CD4-positive, alpha-beta T cell treated with Interleukin-10 for 1 hour (primary cell): ENCODE measurements at places on chromosomes 1 and 21.

GRCh38 chr1:3465935-3466321, 11.5 kb downstream of the ARHGEF16 start:
- DNase-seq, result no peak

- DNase-seq, result no peak
These were observed at the start of gene LBR for GRCh38 chr1:225427235-225428067. Gene LBR, minus strand, starts transcription at chr1:225428038. Its CDS starts 3,963 bp downstream, at chr1:225424075.

- no peak for DNase-seq
These were observed 90.7 kb upstream of the DPT start for GRCh38 chr1:168819668-168820067.

DNA sequence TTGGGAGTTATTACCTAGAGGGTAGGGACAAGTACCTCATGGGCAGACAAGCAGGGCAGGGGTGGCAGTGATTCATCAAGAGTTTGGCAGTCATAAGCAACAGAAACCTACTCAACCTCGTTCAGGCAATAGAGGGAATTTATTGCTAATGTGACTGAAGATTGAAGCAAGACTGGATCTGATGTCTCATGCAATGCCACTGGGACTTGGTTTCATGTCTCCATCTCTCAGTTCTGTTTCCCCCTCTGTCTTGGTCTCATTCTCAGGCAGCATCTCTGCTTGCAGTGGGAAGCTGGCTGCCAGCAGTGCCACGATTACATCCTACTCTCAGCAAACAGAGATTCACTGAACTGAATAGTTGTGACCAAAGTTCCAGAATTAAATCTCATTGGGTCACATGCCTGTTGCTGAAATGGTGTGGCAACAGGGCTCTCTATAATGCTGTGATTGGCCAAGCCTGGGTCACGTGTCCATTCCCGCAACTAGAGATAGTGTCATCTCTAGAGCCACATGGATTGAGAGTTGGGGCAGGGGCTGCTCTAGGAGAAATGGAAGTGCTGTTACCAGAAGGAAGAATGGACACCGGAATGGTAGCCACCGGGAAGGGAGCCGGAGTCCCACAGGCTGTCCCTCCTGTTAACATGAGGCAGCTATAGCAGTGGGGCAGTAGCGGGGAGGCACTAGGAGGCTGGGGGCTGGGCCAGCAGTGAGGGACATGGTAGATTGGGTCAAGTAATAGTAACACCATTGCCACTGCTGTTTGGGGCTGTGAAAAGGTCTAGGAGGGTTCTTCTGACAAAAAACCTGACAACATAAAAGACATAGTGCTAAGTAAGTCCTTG, 3.9 kb upstream of the CDC42 start:
- DNase-seq, result no peak

DNA sequence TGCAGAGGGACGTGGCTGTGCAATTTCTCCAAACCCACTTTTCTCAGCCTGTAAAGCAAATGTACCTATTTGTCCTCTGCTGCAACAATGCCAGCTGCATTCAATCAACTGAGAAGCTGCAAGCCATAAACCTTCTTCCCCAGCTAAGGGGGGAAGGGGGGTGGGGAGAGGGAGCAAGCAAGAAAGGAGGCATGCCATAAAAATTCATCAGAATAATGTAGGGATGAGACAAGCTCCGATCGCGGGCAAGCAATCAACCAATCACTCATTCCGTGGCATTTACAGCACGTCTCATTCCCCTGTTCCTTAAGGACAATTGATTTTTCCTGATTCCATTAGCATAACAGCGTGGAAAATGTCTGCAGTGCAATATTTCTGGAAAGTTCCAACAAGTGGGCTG, 144.8 kb downstream of the DMRTA2 start:
- DNase-seq, result no peak

DNA sequence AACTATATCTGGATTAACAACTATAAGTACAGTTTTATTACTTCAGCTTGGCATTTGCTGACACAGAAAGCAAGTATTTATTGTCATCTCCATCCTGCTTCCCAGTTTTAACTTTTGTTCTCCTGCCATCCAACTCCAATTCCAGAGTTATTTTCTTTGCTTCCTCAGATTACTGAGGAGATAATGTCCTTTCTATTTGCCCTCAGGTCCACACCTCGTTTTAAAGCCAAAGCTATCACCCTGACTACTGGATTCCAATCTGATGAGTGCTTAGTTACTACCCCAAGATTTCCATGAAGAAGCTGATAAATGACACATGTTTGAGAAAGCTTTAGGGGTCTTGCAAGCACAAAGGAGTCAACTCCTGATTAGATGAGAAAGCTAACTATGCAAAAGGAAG, 25.2 kb downstream of the ACKR1 start:
- DNase-seq, result no peak

- DNase-seq, result no peak
These were observed 38.3 kb downstream of the DNM3 start for GRCh38 chr1:171879556-171879955.

- peak; percentile 44 for DNase-seq
These were observed 16.0 kb downstream of the LCK start for GRCh38 chr1:32266921-32267591.

DNA sequence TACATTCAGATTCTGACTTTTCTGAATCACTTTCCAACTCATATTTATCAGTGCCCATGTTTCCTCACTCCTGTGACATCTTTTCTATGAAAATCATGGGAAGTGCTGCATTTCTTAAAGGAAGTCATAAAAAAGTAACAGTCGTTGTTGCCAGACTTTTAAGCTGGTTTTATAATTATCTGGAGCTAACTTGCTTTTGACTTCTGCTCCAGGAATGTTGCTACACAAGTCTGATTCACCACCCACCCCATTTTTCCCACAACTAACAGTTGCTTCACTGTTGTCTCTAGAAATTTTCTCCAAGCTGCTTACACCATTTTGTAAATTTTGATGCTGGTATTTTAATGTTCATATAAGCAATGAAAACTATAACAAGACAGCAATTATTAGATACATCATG, 12.2 kb downstream of the FCRLB start:
- DNase-seq, result no peak

DNA sequence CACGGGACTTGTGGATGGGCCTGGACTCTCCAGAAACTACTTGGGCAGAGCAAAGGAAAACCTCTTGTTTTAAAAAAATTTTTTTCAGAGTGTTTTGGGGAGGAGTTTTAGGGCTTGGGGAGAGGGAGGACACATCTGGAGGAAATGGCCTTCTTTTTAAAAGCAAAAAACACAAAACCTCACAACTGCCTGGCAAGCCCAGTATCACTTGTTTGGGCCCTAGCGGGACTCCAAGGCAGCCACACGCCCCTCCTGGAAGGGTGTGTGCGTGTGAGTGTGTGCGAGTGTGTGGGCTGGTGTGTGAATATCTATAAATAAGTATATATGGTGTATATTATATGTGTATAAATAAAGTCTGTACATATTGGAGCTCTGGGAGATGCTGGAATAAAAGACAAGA, 57.7 kb upstream of the ACTL8 start:
- no peak for DNase-seq

- DNase-seq, result no peak
These were observed 36.5 kb downstream of the ZBTB17 start for GRCh38 chr1:15939181-15940109.

DNA sequence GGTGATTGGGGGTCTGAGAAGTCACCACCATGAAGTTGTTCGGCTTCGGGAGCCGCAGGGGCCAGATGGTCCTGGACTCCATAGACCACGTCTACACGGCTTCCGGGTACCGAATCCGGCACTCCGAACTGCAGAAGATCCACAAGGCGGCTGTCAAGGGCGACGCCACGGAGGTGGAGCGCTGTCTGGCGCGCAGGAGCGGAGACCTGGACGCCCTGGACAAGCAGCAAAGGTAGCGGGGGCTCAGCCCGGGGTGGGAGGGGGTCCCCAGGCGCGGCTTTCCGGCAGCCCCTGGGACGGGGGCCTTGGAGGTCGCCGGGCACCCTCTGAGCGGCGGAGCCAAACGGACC, 146.5 kb downstream of the LIPI start:
- DNase-seq, result no peak

- DNase-seq, result no peak
These were observed 15.4 kb downstream of the TTC39A start for GRCh38 chr1:51314974-51315373.

GRCh38 chr1:21651214-21652042, 17.7 kb downstream of the RAP1GAP start:
- peak; percentile 59 for DNase-seq

- no peak for DNase-seq
These were observed 601 bp downstream of the CCT8 start for GRCh38 chr21:29072873-29073221.

GRCh38 chr21:42257091-42257765, 38.3 kb downstream of the ABCG1 start:
- DNase-seq, result no peak

- DNase-seq, result no peak
These were observed 1392.9 kb downstream of the BRINP3 start for GRCh38 chr1:189084811-189085210.

GRCh38 chr1:59596432-59596831, 218.3 kb upstream of the HOOK1 start:
- DNase-seq, result no peak

DNA sequence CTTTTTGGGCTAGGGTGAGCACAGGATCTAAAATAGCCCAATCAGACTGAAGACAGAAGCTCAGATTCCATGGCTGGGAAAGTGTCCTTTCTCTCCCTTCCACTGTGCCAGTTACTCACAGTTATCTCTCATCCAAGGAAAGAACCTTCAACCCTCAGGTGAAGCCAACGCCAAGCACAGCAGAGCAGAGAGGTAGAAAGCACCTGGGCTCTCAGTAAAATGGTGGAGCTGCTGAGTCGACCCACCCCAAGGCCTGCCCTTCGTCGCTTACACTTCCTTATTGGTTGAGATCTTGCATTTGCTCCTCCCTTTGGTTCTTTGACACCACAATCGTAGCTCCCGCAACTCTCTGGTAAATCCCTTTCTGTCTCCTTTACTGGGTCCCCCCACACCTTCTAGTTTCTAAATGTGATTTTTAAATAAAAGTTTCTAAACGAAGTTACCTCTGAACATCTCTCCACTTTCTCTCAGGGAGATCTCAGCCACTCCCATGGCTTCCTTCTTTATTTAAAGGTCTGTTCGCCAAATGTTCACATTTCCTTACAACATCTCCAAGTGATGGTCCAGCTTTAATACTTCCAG, 27.5 kb upstream of the SLC30A1 start:
- DNase-seq, result no peak

- DNase-seq, result no peak
These were observed 26.9 kb upstream of the C1orf21 start for GRCh38 chr1:184359909-184360308.

- DNase-seq, result no peak
These were observed 4.9 kb upstream of the SLC44A5 start for GRCh38 chr1:75615613-75616435.

- no peak for DNase-seq
These were observed 182.9 kb downstream of the OMA1 start for GRCh38 chr1:58363585-58363984.

DNA sequence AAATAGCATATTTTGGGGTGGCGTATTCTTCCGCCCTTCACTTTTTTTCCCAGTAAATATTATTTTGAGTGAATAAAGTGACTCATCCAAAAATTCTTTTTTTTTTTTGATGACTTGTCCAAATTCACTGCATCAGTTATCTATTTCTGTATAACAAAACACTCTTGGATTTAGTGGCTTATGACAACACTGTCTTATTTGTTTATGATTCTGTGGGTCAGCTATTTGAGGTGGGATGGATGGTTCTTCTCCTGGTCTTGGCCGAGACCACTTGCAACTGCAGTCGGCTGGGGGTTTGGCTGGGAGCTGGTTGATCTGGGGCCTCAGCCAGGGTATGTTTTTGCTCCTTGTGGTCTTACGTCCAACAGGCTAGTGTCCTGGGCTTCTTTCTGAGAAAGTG, 39.9 kb upstream of the SRSF10 start:
- no peak for DNase-seq

- no peak for DNase-seq
These were observed 8.5 kb downstream of the SSR2 start for GRCh38 chr1:156012051-156012817.

GRCh38 chr1:166302989-166303758, 136.4 kb upstream of the FAM78B start:
- no peak for DNase-seq

DNA sequence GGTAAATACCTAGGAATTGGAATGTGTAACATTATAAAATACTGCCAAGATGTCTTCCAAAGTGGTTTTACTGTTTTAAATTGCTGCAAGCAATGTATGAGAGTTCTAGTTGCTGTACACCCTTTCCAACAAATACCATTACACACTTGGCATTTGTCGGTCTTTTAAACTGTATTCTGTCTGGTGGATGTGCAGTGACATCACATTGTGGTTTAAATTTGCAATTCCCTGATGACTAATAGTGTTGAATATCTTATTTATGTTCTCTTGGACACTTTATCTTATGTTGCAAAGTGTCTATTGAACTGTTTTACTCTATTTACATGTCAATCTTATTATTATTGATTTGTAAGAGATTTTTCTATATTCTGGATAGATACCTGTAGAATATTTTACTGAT, 561.2 kb upstream of the B3GALT2 start:
- DNase-seq, result no peak

- no peak for DNase-seq
These were observed 35.0 kb downstream of the AJAP1 start for GRCh38 chr1:4689271-4689935.

GRCh38 chr1:17611991-17612390, 72.5 kb downstream of the ARHGEF10L start:
- no peak for DNase-seq

- no peak for DNase-seq
These were observed 107.5 kb downstream of the SPAG17 start for GRCh38 chr1:118077331-118078045.

GRCh38 chr1:119298687-119299303, 69.8 kb upstream of the HAO2 start:
- DNase-seq, result no peak

GRCh38 chr1:198754670-198755069, 115.8 kb downstream of the PTPRC start:
- DNase-seq, result no peak

DNA sequence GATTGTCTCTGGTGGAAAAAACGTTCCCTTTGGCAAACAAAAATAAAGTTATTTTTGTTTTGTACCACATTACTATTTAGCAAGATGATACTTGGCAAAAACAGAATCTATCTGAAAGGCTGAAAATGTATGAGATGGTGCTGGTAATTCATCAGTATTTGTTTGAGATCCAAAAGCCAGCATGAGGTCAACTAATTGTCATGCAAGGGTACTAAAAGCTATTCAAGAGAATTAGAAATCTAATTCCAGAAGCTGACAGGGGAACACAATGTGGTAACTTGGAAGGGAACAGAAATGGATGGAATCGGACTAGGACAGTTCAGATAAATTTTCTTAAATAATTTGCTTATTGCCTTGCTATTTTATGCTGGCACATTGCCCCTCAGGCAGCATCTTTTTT, 263.8 kb downstream of the KCNT2 start:
- no peak for DNase-seq
